ENCODE measurements at places on chromosomes 4 and X.

DNA sequence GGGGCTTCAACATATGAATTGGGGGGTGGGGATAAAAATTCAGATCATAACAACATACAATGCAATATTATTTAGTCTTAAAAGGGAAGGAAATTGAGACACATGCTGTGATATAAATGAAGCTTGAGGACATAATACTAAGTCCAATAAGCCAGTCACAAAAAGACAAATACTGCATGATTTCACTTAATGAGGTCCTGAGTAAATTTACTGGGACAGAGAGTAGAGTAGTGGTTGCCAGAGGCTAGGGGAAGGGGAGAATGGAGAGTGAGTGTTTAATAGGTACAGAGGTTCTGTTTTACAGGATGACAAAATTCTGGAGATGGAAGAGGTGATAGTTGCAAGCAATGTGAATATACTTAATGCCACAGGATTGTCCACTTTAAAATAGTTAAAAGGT lies 89.2 kb upstream of the RAPGEF2 start:
- DNase-seq, result no peak

DNA sequence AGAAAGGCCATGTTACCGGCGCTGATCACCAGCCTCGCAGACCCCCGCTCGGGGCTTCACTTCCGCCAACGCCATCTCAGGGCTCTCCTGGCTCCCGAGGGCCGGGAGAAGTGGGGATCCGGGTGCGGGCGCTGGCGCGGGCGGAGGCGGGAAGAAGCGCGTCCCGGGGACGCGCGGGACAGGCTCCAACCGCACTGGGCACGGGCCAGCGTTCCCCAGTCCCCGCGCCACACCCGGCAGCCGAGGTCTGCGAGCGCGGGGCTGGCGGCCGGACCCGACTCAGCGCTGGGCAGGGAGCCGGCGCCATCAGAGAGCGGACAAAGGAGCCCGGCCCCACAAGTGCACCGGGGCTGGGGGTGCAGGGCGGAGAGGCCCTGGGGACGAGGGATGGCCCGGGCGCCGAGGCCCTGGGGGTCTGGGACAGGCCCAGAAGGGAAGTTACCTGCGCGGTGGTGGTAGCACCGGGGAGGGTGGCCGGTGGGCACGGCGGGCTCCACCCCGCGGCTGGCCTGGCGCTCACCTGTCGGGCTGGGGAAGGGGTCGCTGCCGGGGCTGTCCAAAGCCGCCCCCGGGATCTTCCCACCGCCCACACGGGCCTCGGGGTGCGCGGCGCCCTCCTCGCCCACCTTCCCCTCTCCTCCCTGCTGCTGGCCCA lies 449 bp downstream of the CTPS2 start:
- DNase-seq, result peak; percentile 5

- peak; percentile 80 for DNase-seq
Measured at GRCh38 chr4:7365462-7366179, 69.1 kb downstream of the PSAPL1 start.

GRCh38 chr4:16772366-16772850 lies 126.0 kb downstream of the LDB2 start:
- DNase-seq, result no peak

GRCh38 chr4:117637347-117637746 lies 396.9 kb upstream of the NDST3 start:
- no peak for DNase-seq

- no peak for DNase-seq
Measured at GRCh38 chr4:85932500-85933290, 427.2 kb downstream of the MAPK10 start.

DNA sequence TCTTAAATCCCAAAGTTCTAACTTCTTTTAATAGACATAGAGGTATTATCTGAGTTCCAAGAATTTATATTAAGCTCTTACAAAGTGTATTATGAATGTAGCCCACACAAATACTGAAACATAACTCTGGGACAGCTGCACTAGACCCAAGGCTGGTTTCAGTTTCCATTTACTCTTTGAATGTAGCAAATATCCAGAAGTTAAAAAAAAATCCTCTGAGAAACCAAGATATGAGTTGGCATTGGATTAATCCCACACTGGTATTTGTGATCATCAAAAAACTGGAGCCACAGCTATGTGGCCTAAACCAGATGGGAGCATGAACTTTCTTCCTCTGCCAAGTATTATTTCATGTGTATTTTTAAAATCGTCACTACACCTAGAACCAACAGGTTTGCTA lies 23.6 kb upstream of the SMPX start:
- DNase-seq, result no peak

- DNase-seq, result no peak
Measured at GRCh38 chr4:182144626-182145333, 98.4 kb upstream of the TENM3 start.

GRCh38 chrX:119505945-119506344 lies 37.7 kb downstream of the SLC25A5 start:
- no peak for DNase-seq

Data from caudate nucleus (tissue), 63 donors.